Right atrium auricular region (tissue), 2 donors: ENCODE measurements at places on chromosomes 16 and 17. TPM values are rescaled to one million over a fixed set of nuclear protein-coding genes. Genes with fewer than 3 reads are reported as not detected.

- no peak for DNase-seq
Measured at GRCh38 chr17:4064366-4064765, 78.5 kb downstream of the ZZEF1 start.

DNA sequence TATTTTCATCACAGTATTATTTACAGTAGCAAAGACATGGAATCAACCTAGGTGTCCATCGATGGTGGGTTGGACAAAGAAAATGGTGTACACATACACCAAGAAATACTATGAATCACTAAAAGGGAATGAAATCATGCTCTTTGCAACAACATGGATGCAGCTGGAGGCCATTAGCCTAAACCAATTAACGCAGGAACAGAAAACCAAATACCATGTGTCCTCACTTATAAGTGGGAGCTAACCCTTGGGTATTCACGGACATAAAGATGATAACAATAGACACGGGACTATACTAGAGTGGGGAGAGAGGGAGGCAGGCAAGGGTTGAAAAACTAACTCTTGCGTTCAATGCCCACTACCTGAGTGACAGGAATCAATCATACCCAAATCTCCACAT, 41.0 kb downstream of the MRPS23 start:
- DNase-seq: no peak

KAT8 gene
- total RNA-seq: 64.3 TPM

DNA sequence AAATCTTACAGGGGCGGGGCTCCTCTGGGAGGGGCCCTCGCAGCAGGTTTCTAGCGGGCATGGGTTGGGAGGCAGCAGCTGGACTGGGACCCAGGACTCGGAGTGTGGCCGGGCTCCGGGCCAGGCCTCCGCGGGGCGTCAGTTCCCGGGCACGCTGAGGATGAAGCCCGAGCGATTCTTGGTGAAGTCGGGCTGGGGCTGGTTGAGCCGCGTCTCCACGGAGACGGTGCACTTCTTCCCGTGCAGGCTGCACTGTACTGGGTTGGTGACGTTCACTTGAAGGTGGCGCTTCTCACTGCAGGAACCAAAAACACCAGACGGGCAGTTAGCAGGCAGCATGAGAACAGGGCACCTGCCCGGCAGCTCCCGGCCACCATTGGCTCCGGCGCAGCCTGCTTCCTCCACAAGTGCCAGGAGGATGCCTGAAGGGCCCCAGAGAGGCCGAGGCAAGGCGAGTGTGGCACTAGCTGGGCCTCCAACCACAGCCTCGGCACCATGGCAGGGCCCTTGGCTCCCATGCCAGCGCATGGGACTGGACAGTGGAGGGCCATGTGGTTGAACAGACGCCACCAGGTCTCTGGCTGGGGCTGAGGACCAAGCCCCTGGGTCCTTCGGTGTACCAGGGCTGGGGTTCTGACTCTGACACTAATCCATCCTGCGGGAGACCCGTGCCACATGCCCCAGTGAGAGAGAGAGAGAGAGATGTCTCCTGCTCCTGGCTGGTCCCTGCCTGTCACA, 8.0 kb downstream of the CDK5R1 start:
- no peak for DNase-seq

- no peak for DNase-seq
Measured at GRCh38 chr17:35291802-35292201, 48.9 kb downstream of the SLFN5 start.

DNA sequence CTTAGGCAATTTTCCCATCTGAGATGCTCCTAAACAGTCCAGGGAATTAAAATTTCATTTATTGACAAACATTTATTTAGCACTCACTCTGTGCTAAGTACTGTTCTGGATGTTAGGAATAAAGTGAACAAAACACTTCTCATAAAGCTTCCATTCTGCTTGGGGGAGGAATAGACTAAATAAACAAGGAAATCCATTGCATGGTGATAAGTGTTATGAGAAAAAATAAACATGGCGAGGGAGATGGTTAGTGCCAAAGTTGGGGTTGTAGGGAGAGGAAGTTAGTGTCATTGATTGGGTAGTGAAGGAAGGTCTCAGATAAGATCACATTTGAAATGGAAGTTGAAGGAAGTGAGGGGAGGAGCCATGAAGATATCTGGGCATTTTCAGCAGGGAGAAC, 72.2 kb upstream of the CES5A start:
- no peak for DNase-seq

- no peak for DNase-seq
Measured at GRCh38 chr16:17532338-17532995, 61.7 kb upstream of the XYLT1 start.

CMTM3 gene
- total RNA-seq: 26.2 TPM
